ENCODE measurements at places on chromosomes 5 and 9.

GRCh38 chr9:109908459-109909390, 128.7 kb downstream of the PALM2AKAP2 start:
- DNase-seq, result no peak

DNA sequence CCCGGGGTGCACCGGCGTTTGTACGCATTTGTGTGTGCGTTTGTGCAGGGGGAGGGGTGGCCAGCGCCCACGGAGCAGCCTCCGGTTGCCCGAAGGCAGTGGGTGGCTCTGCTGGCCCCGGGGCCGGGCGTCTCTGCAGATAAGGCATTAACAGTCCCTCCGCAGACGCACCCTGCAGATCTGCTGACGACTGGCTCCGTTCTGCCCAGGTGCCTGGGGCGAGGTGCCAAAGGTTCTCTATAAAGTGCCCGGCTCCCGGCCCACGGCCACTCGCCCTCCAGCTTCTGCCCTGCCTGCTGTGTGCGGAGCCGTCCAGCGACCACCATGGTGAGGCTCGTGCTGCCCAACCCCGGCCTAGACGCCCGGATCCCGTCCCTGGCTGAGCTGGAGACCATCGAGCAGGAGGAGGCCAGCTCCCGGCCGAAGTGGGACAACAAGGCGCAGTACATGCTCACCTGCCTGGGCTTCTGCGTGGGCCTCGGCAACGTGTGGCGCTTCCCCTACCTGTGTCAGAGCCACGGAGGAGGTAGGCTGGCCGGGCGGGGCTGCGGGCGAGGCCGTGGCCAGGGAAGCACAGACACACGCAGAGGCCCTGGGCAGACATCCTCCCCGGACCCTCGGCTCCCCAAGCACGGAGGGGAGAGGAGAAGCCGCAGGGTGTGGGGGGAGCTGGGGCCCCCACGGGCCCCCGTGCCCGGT, at the start of gene SLC6A19:
TSS of gene SLC6A19 (plus strand) at position 269 of the 699 bp plus-strand sequence. CDS start at position 325, 56 bp downstream.
- no peak for DNase-seq

GRCh38 chr9:137313956-137314560, 12.0 kb upstream of the NRARP start:
- DNase-seq, result no peak

DNA sequence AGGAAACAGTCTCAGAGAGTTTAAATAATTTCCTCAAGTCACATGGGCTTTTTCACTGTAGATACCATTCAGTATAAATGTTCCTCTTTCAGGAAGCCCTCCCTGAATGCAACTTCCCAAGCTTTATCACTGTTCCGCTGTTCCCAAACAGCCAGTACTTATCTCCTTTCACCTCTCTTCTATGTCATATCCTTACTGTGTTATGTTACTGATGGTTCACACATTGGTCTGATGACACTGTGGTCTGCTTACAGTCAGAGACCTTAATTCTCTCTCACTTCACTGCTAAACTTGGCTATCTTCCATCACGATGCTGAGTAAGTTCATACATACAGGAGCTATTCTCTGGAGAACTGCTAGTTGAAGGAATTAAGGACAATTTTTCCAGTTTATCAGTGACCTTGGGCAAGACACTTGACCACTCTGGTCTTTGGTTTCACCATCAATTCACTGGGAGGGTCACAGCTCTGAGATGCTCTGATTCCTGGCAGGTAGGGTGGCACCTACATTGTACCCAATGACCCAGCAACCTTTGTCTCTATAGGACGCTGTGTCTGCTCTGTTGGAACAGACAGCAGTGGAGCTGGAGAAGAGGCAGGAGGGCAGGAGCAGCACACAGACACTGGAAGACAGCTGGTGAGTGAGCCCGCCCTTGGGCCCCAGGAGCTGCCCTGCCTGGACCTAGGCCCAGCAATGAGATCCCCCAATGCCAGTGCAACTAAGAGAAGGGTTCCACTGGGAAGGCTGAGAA, 42.1 kb upstream of the RARS1 start:
- no peak for DNase-seq

DNA sequence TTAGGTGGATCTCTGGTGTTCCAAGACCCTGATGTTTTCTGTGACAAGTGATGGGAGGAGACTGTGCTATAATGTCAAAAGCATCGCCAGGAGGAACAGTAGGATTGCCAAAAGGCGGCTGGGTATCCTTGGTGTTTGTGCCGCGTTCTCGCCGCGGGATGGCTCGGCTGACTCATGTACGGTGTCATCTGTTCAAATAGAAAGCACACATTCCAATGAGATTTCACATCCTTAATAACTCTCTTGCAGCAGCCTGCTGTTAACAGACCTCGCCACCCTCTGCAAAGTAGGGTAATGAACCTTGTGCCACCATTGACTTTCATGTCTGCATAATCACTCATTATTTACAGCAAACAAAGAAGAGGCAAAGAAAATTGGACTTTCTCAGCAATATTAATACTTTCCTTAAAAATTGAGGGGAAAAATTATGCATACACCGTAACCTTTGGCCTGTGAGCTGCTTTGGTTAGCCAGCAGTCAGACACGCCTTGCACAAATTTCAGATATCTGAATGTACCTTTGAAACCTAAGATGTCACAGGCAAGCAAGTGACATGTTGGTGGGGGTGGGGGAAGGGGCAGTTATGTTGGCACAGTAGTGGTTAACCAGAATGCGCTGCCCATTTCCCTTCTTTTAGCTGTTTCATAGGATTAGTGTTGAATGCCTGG, 289.4 kb downstream of the EFNA5 start:
- DNase-seq, result no peak

DNA sequence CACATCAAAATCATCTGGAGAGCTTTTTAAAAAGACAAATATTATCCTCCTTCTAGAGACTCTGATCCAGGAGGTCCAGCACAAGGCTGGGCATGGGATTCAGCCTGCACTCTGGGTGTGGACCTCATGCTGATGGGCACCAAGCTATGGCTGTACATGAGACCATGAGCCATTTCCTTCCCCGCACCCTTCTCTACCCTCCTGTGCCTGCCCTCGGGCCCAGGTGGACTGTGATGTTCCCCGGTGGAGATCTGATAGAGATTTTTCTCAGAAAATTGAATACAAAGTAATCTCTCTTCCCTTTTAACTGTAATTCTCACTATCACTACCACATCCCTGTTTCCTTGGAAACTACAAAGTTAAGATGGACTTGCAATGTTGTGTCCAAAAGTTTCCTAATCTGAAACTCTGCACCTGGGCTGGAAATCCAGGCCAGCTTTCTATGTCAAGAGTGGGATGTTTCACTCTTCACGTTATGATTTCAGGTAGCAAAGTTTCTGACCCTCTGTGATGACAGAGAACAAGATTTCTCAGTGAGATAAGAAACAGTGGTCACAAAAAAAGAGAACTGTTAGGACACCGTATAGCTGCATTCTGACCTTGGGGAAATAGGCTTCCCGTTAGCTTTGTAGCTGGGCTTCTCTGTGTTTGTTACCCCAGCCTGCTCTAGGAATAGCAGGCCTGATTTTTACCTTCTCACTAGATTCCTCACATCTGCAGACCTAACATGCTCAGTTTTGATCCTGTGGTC, 11.5 kb downstream of the SFXN1 start:
- DNase-seq, result no peak

DNA sequence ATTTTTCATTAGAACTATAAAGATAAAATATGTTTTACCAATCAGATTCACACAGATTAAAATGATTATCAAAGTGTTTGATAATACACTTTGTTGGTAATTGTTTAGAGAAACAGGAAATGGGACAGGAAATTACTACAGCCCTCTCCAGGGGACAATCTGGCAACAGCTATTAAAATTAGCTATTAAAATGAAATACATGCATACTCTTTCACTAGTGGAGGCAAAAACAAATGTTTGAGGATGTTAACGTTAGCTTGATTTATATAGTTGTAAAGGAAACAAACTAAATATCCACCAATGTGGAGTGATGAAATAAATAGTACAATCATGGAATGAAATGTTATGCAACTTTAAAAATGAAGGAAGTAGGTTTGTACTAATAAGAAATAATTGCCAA, 53.7 kb downstream of the TARS1 start:
- no peak for DNase-seq

DNA sequence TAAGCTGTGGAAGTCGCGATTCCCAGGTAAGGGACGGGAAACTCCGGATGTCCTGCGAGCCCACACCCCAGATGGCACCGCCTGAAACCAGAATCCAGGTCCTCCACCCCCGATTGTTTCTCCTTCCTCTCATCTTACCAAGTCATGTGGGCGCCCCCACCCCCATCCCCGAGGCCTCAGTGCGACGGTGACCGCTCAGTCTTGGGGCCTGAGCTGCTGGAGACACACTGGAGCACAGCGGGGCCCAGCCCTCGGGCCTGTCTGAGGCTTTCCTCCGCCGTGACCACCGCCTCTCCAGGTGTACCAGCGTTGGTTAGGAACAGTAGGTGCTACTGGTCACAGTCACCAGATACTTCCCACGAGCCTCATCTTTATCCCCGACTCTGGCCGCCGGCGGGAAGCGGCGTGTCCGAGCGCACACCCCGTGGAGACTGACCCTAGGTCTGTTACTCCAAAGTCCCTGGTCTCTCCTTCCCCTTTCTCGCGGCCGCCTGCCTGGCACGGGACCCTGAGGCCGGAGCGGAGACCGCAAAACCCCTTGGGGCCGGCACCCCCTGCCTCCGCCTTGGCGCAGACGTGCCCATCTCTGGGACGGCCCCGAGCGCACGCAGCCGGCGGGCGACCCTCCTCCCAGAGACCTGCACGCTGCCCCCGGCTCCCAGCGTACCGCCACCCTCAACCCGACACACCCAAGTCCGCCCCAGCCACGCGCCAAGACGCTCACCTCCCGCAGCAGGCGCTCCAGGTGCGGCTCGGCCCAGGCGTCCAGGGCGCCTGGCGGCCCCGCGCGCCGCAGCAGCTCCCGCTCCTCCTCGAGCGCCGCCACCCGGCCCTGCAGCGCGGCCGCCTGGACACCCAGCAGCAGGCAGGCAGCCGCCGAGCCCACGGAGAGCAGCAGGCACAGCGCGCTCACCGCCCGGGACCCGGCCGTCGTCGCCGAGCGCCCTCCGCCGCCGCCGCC, 733 bp downstream of the COL23A1 start:
- no peak for DNase-seq

GRCh38 chr9:22055090-22055489, 46.0 kb upstream of the CDKN2B start:
- DNase-seq, result no peak

DNA sequence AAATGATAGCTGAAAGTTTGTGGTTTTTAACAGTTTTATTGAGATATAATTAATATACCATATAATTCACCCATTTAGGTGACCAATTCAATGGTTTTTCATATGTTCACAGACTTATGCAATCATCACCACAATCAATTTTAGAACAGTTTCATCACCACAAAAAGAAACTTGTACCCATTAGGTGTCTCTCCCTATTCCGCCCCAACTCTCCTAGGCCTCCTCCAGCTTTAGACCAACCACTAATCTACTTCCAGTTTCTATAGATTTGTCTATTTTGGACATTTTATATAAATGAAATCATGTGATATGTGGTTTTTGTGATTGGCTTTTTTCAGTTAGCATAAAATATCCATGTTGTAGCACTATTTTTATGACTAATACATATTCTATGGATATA, 38.6 kb downstream of the YTHDC2 start:
- DNase-seq, result no peak

DNA sequence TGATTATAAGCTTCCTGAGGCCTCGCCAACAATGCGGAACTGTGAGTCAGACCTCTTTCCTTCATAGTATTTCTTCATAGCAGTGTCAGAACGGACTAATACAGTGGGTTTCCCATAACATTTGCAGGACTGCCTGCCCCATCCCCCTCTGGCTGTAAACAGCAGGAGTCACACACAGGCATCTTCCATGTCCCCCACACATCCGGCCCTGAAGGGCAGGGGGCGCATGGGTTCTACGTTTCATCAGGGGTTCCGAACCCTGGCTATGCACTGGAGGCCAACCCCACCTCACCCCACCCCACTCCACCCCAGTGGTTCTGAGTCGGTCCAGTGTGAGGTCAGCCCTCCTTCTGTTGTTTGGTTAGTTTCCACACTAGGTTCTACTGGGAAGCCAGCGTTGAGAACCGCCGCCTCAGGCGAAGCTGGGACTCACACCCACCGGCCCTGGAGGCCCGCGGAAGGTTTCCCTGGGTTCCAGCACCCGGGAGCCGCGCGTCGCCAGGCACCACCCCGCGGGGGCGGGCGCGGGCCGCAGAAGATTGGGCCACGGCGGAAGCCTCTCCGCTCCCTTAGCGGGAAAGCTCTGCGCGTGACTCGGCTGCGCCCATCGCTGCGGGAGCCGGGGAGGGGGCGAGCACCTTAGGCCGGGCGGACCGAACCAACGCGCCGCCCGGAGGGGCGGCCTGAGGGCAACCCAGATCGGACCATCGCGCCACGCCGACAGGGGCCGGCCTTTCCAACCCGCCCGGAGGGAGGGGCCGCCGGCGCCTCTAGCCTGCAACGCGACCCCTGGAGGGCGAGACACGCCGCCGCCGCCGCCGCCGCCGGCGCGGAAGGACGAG, at the start of gene RUSC2:
TSS of gene RUSC2 (plus strand) at position 799 of the 842 bp plus-strand sequence. CDS start 56,411 bp downstream, outside the sequence.
- peak; percentile 93 for DNase-seq

DNA sequence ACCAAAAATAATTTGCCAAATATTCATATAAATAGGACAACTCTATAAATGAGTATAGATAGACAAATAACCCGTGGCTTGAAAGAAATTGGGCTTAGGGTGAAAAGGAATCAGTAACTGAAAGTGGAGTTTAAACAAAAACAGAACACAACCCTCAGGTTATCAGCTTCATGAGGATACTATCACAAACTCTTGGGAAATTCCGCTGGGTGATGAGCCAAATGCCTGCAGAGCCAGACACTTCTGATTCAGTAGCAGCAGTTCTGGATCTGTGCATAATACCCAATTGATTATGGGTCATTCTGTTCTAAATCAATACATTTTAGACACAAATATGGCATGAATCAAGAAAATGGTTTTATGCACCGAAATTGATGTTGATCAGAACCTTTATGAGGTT, 72.4 kb downstream of the CAMK4 start:
- DNase-seq, result no peak
